ENCODE measurements at places on chromosomes 16 and 17.

DNA sequence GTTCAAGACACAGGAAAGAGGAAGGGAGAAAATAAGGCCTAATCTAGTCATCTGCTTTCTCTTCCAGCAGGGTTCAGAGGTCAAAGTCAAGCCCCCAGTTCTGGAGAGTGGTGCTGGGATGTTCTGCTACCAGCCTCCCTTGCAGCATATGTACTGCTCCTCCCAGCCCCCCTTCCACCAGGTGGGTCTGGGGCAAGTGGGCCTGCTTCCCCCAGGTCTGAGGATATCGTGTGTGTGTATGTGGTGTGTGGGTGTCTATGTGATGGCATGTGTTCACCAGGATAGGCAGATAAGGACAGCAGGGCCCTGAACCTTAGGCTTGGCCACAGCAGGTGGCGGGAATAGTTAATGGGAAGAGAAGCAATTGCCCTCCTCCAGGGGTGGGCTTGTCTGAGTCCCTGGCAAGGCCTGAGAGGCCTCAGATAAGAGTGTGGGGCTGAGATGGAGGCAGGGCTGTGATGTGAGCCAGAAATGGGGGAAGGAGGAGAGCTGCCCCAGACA is 21.1 kb downstream of the FOXN1 start:
- DNase-seq: no peak
- no peak overlapping the region for H3K27ac ChIP-seq
- peaks cover 2% of the 10 kb centered on the region for H3K27me3 ChIP-seq

DNA sequence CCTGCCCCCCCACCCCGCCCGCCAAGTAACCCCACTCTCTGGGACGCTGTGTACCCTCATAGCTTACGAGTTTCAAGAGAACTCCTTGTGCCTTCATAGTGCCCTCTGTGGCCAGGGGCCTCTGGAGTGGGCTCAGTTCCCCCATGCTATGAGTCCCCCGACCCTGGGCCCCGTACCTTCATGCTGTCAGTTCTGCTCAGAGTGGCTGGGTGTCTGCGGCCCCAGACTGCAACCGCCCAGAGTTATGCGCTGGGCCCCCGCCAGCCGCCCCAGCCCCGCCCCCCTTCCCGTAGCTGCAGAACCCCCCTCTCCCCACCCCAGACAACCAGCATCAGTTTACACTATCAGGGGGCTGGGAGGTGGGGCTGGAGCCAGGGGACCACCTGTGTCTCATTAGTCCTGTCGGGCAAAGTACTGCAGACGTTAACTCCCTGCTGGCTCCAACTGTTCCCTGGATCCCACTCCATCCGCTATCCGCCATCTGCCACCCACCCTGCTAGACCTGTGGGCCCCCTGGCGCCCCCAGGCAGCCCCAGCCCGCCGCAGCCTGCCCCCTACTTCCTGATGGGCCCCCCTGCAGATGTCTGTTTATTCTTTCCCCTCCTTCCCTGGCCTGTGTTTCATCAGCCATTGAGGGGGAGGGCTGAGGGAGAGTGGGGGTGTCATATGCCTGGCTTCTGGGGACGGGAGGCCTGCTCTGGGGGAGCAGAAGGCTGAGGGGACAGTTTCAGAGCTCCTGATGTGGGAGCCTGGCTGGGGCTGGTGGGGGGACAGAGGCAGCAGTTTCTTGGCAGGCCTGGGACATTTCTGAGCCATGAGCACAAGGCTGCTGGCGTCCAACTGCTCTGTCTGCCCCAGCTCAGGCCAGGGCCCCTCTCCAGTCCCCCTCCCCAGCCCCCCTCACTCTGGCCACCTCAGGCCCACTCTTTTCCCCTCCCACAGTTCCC is at the start of gene MFAP4:
Gene MFAP4, minus strand, starts transcription at position 217 of the 947 bp plus-strand sequence. Its CDS starts 35 bp downstream, at position 182.
- H3K27me3 ChIP-seq: peaks cover 9% of the 10 kb centered on the region
- no peak within 1 kb of the TSS for H3K4me3 ChIP-seq
- H3K4me1 ChIP-seq: peaks cover 3% of the 10 kb centered on the region
- peaks cover 21% of the 10 kb centered on the region for H3K36me3 ChIP-seq
- no peak within 1 kb of the TSS for H3K27ac ChIP-seq
- DNase-seq: no peak

- no peaks in the 10 kb centered on the region for H3K36me3 ChIP-seq
- no peak for DNase-seq
- no peak overlapping the region for H3K4me3 ChIP-seq
- peaks cover under 1% of the 10 kb centered on the region for H3K27me3 ChIP-seq
- no peak overlapping the region for H3K27ac ChIP-seq
- H3K4me1 ChIP-seq: no peaks in the 10 kb centered on the region
Observed at GRCh38 chr16:55236655-55237054, 87.3 kb upstream of the IRX6 start.

DNA sequence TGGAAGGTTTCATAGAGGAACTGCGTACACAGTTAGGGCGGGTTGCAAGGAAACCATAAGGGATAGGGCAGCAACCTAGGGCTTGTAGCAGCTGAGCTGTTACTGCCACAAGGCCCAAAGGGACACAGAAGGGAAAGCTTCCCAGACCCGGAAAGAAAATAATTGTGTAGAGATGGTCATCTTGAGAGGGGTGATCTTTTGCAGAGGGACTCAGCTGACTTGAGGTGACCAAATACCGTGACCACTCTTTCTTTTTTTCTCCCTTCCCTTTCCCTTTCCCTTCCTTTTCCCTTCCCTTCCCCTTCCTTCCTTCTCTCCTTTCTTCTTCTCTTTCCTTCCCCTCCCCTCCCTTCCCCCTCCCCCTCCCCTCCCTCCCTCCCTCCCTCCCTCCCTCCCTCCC is 8.5 kb upstream of the CREBBP start:
- H3K36me3 ChIP-seq: no peaks in the 10 kb centered on the region
- H3K27ac ChIP-seq: no peak overlapping the region
- no peak overlapping the region for H3K4me3 ChIP-seq
- DNase-seq: no peak
- H3K4me1 ChIP-seq: no peaks in the 10 kb centered on the region

DNA sequence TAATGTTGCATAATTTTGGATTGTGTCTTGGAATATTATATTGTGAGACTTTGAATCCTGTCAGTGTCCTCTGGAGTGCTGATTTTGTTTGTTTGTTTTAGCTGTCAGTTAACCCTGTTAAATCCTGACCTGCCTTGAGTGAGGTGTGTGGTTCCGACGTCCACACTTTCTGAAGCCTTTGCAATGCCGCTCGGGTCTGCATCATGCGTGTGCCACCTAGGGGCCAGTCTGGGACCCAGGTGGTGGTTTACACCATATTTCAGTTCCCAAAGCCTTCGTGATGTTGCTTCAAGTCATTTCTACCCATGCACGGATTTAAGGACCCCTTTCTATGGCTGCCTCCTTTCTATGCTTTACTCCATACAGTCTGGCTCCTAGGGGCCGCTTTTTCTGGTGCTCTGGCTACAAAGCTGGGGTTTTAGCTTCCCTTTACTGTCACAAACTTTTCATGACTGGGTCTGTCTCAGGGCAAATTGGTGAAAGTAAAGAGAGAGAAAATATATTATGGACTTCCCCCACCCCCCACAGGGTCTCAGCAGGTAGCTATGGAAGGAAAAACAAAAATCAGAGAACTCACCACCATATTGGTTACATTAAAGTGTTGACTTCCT is 11.4 kb upstream of the OR4D1 start:
- H3K27me3 ChIP-seq: peaks cover 53% of the 10 kb centered on the region
- no peak for DNase-seq
- H3K36me3 ChIP-seq: no peaks in the 10 kb centered on the region
